ENCODE measurements at places on chromosomes 4 and X.
A peak's percentile ranks its signal among the peaks of the same experiment; 100 is the strongest.

- DNase-seq = no peak
Observed at GRCh38 chr4:134634301-134634700, 432.7 kb upstream of the PABPC4L start.

DNA sequence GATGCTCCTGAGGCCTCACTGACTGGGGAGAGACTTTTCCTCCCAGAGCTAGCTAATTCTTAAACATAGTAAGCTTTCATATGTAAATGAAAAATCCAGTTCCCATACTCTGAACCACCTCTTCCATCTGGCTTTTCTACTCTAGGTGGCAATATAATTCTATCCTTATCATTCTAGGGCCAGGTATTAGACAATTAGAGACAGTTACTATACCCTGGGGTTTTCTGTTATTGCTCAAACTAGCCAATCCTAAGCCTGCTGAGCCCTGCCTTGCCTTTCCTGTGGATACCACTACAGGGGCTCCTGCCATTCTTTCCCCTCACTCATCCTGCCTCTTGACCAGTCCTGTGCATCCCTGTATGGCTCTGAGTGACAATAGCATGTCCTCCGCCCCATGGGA is 552.0 kb downstream of the STIM2 start:
- DNase-seq = no peak

GRCh38 chrX:27884654-27885053 is 76.9 kb downstream of the MAGEB10 start:
- DNase-seq = no peak

DNA sequence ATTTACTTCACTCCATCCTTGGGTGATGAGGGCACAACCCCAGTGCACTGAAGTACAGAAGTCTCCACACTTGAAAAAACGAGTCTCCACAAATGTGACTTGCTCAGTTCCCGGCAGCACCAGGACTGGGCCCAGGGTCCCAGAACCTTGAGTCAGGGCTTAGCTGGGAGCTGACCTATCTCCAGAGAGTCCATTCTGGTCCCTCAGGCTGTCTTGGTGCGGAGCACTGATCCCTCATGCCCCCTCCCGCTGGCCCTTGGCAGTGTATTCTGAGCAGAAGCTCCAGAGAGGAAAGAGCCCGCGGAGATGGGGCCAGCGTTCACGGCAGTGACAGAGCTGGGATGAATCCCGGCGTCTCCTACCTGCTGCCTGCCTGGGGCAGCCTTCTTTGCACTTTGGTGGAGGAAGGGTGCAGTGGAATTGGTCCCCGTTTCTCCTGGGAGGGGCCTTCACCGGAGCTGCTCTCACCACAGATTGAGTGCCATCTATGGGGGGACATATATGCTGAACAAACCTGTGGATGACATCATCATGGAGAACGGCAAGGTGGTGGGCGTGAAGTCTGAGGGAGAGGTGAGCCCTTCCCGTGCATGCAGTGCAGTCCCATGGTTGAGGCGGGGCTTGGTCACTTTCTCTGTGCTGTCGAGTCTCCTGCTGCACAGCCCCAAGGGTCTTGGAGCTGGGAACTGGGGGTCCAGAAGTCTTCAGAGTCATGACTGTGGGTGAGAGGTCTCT is 3.2 kb upstream of the FAM50A start:
- no peak for DNase-seq

- DNase-seq = no peak
Observed at GRCh38 chr4:122065915-122066314, 86.2 kb upstream of the BLTP1 start.

DNA sequence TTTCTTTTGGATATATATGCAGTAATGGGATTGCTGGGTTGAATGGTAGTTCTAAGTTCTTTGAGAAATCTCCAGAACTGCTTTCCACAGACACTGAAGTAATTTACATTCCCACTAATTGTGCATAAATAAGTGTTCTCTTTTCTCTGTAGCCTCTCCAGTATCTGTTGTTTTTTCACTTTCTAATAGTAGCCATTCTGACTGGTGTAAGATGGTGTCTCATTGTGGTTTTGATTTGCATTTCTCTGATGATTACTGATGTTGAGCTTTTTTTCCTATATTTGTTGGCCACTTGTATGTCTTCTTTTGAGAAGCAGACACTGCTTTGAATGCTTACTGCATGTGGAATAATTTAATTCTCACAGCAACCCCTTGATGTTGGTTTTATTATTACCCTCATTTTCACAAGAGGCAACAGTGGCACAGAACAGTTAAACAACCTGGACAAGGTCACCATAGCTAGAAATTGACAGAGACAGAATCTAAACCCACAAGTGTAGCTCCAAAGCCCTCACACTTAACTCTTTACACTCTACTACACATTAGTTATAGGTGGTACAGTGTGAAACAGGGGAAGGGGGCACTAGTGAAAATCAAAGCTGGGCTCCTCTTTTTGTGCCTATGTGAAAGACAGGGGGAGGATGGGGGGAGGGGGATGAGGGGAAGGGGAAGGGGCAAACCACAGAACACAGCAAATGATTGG is 96.1 kb downstream of the REELD1 start:
- DNase-seq = no peak

DNA sequence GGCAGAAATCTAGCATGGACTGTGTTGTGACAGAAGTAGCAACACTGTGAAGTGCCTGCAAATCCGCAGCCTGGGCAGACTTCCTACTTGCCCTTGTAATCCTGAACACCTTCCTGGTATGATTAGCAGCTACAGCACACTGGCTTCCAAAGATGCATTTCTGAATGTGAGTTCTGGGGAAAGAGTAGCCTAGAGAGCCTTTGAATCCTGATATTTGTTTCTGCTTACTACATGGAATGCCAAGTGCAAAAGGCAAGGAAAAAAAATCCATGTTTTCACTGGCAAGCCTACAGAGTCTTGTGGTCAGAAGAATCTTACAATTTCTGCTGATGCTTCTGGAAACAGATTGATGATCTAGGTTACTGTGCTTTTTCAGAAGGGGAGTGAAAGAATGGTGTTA is 223.7 kb downstream of the COL25A1 start:
- DNase-seq = peak; percentile 94

GRCh38 chrX:78653118-78653822 is 5.9 kb downstream of the RTL3 start:
- peak; percentile 88 for DNase-seq

DNA sequence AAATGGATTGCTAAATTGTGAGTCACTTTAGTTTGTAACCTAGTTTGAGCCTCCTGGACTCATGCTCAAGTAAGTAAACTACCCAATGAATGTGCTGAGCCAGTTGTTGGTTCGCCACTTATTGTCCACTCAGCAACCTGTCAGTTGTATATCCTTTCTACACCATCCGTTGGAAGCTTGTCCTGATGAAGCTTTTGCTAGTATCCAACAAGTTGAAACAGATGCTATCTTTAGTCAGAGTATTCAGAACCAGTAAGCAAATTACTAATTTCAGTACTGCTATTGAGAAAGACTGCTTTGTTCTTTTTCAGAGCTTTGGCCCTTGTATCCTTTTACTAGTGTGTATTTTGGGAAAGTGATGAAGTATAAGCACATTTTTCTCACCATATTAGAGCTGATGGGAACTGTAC is 4.3 kb upstream of the NAA15 start:
- peak; percentile 29 for DNase-seq

- no peak for DNase-seq
Observed at GRCh38 chr4:168241953-168242352, 76.6 kb downstream of the DDX60 start.

DNA sequence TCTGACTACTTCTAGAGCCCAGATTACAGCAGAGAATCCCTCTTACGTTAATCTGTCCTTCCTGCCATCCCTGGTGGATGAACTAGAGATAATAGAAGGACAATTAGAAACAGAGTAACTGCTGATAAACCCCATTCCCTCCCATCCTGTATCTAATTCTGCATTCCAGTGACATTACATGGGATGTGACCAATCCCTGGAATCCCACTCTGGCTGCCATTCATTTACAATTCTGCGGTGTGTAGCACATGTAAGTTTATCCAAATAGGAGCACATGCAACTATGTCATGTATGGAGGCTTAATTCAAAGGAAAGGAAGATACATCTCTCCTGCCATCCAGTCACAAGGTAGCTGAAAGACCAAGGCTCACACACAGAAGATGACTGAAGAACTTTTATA is 339.5 kb downstream of the GPAT3 start:
- peak; percentile 32 for DNase-seq

- DNase-seq = no peak
Observed at GRCh38 chrX:42109428-42109827, 186.1 kb upstream of the CASK start.
